ENCODE measurements at places on chromosomes 12 and 14.

GRCh38 chr14:97641827-97642226 lies 844.6 kb downstream of the VRK1 start:
- no peak for DNase-seq

- DNase-seq: no peak
Observed at GRCh38 chr12:30902596-30902995, 24.0 kb upstream of the TSPAN11 start.

GRCh38 chr12:3552726-3553045 lies 61.7 kb downstream of the PRMT8 start:
- no peak for DNase-seq

GRCh38 chr12:32887058-32887457 lies 9.5 kb downstream of the PKP2 start:
- no peak for DNase-seq

- DNase-seq: no peak
Observed at GRCh38 chr14:26175658-26176057, 422.2 kb downstream of the NOVA1 start.

- no peak for DNase-seq
Observed at GRCh38 chr12:77058740-77059139, 6.6 kb downstream of the E2F7 start.

GRCh38 chr12:112973011-112973735 lies 5.1 kb upstream of the OAS2 start:
- DNase-seq: no peak

GRCh38 chr14:100679707-100680438 lies 46.8 kb upstream of the DLK1 start:
- no peak for DNase-seq

GRCh38 chr14:63214417-63215196 lies 10.4 kb downstream of the RHOJ start:
- no peak for DNase-seq

DNA sequence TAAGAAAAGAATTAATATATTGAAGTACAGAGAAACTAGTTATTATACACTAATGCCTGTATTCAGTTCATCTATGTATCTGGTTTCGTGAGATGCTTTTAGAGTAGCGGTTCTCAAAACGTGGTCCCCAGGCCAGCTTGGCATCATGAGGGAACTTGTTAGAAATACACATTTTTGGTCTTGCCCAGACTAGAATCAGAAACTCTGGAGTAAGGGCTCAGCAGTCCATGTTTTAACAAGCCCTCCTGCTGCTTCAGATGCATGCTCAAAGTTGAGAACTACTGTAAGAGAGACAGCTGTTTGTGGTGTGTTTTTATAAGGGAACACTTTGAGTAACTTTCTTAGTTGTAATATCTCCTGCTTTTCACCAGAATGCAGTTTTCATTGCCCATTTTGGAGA lies 18.1 kb downstream of the GPATCH2L start:
- no peak for DNase-seq
